ENCODE measurements at places on chromosomes 3 and 15.

- no peak for DNase-seq
Observed at GRCh38 chr3:146968204-146968651, 363.1 kb upstream of the PLSCR5 start.

GRCh38 chr15:62447742-62448141, 282.7 kb upstream of the C2CD4B start:
- no peak for DNase-seq

DNA sequence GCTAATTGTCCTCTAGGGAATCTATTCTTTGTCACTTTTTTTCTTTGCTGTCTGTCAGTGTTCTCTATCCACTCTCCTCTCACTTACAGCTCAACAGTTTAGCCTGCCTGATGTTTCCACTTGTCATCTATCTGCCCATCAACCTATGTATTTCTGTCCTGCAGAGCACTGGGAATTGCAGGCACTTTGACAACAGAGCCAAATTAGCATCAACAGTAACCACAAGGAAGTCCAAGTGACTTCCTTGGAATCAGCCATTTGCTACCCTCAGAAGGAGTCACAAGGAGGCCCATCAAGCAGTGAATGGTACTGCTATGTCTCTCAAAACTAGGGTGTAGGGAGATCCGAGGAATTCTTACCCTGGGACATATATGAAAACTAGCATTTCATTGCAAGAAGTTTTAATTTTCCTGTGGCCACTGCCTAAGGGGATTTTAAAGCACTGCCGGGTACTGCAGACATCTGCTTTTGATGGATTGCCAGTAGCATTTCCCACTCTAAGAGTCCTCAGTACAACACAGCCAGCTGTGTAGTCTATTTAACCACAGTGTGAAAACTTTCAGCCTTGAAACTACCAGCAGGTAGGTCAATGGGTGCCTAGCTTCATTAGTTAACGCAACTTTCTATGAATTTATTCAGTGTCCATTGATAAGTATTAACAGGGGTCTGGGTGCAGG, 898.8 kb downstream of the NTRK3 start:
- no peak for DNase-seq

GRCh38 chr3:23819599-23820360, 14.0 kb downstream of the UBE2E1 start:
- DNase-seq, result no peak

GRCh38 chr3:24012589-24013269, 67.6 kb downstream of the NR1D2 start:
- DNase-seq, result no peak

GRCh38 chr3:34077417-34078195, 279.2 kb downstream of the PDCD6IP start:
- no peak for DNase-seq

DNA sequence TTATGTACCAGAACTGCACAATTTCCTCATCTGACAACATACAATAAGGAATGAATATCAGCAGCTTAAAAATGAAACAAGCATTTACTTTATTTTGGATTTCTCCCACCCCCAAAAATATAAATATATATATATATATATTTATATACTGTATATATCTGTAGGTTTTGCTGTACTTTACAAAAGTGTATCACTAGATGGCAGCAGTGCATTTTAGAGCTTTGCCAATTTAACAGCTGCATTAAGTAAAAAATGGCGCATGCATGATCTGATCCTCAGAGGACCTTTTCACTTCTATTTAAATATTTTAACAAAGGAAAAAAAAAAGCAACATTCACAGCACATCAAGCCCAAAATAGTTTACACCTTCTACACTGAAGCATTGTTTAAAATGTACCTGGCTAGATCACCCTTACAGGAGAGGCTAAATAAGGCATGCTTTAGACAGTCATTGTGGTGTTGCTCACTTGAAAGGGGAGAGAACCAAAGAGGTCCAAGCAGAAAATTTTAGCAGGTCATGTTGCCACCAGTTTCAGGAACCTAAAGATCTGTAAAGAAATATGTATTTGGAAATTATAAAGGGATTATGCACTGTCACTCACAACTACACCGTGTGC, 72.6 kb downstream of the NPTN start:
- DNase-seq, result no peak

- no peak for DNase-seq
Observed at GRCh38 chr3:166367947-166368533, 530.8 kb upstream of the BCHE start.

- DNase-seq, result peak; percentile 94
Observed at GRCh38 chr15:68609629-68610028, 30.8 kb downstream of the CORO2B start.

- no peak for DNase-seq
Observed at GRCh38 chr3:193732391-193732790, 139.4 kb downstream of the OPA1 start.

DNA sequence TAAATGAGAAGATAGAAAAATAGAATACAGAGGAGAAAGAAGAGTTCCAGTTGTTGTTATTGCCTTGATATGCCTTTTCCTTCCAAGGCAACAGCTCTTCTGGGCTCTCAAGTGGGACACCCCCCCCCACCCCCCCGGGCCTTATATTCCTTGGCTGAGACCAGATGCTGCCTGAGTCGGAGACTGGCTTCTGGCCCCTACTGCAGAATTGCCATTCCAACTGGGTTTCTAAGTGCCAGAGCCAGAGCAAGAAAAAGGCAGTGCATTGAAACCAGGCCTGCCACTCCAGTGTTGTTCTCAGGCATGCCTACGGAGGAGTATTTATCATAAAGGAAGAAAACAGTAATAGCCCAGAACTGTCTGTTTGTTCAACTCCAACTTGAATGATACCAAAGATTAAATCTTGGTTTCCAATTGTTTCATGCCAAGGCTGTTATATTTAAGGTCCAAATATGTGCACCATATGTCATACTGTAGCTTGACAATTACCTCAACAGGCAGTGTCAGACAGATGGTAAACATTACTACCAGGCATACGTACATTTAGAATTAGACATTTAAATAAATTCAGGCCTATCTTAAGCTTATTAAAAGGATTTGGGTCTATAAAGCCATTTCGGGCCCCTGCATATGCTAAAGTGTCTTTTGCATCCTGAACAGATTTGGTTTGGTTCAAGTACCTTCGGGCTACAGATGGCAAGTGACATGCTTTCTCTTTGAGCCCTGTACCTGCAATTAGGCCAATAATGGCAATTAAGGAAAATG, 209.9 kb upstream of the SEMA6D start:
- DNase-seq, result no peak

GRCh38 chr3:177554895-177555759, 357.8 kb upstream of the TBL1XR1 start:
- peak; percentile 59 for DNase-seq

DNA sequence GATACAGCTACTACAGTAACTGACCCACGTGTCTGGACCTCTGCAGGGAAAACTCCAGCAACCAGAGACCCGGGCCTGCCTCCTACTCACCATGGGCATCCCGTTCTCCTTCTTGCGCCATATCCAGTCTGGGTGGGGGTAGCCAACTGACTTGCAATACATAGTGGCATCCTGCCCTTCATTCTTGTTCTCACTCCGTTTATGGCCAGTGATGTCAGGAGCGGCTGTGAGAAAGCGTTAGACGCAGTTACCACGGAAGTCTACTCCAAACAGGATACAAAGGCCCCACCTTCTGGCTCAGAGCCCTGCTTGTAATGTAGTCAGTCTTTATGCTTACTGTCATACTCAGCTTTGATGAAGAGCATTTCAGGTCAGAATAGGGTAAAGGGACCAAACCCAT, 59.6 kb downstream of the NPTN start:
- DNase-seq, result no peak
